AG09319 (cell line): ENCODE measurements at places on chromosomes 2 and 18.

DNA sequence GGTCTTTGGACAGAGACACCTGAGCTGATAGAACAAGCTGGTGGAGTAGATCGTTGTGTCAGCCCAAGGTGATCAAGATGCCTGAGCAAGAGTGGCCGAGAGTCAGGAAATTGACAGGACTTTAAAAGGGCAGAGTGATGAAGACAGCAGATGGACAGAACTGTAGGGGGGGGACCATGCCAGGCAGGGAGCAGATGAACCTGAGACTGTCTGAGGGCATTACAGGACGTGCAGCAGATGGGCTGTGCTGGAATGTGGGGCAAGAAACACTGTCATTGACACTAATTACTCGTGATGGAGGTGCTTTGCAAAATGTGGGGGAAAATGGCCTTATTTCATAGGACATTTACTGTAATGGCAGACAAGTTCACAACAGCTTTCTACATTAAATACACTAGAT lies 225.0 kb downstream of the THSD7B start:
- no peak for DNase-seq

DNA sequence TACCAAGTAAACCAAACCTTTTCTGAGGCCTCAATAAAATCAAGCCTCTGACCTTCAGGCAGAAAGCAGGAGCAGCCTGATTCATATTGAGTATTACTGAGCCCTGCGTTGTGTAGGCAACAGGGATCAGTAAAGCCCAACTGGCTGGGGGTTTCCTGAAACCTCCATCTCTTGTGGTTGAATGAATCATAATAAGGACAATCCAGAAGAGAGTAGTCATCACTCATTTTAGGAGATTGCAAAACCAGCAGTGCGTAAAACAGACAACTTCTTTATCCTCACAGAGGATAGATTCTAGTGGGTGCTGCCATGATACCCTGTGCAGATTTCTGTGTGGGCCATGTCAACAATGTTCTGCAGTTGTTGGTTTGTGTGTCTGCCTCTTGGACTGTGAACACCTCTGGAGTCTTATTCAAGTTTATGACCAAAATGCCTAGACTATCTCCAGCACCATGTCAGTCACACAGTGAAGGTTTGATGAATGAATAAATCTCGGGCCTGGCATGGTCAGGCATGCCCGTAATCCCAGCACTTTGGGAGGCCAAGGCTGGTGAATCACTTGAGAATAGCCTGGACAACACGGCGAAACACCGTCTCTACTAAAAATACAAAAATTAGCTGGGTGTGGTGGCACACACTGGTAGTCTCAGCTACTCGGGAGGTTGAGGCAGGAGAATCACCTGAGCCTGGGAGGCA lies 51.8 kb upstream of the RAB27B start:
- DNase-seq = peak; percentile 93

DNA sequence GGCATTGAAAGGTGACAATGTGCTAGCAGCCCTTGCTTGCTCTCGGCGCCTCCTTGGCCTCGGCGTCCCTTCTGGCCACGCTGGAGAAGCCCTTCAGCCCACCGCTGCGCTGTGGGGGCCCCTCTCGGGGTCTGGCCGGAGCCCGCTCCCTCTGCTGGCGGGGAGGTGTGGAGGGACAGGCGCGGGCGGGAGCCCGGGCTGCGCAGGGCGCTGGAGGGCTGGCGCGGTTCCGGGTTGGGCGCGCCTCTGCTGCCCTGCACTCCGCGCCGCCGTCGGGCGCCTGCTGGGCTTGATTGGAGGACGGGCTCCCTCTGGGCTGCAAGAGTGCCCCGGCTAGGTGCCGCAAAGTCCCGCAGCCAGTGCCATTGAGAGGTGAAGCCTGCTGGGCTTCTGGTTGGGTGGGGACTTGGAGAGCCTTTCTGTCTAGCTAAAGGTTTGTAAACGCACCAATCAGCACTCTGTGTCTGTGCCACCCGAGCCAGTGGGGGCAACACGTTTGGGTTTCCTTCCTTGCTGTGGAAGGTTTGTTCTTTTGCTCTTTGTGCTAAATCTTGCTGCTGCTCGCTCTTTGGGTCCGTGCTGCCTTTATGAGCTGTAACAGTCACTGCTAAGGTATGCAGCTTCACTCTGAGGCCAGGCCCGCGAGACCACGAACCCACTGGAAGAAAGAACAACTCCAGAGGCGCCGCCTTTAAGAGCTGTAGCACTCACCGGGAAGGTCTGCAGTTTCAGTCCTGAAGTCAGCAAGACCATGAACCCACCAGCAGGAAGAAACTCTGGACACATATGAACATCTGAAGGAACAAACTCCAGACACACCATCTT lies 14.8 kb upstream of the IMP4 start:
- DNase-seq = no peak

GRCh38 chr2:211281430-211282073 lies 725.2 kb downstream of the CPS1 start:
- DNase-seq = no peak

DNA sequence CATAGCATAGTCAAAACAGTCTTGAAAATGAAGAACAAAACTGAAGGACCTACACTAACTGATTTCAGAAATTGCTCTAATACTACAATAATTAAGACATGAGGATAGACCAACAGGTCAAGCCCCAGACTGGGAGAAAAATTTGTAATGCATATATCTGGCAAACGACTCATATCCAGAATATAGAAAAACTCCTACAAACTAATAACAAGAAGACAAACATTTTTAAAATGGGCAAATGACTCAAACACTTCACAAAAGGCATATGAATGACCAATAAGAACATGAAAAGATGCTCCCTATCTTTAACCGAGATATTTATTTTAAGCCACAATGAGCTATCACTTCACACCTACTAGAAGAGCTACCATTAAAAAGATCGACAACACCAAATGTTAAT lies 14.2 kb downstream of the TGFBRAP1 start:
- no peak for DNase-seq

DNA sequence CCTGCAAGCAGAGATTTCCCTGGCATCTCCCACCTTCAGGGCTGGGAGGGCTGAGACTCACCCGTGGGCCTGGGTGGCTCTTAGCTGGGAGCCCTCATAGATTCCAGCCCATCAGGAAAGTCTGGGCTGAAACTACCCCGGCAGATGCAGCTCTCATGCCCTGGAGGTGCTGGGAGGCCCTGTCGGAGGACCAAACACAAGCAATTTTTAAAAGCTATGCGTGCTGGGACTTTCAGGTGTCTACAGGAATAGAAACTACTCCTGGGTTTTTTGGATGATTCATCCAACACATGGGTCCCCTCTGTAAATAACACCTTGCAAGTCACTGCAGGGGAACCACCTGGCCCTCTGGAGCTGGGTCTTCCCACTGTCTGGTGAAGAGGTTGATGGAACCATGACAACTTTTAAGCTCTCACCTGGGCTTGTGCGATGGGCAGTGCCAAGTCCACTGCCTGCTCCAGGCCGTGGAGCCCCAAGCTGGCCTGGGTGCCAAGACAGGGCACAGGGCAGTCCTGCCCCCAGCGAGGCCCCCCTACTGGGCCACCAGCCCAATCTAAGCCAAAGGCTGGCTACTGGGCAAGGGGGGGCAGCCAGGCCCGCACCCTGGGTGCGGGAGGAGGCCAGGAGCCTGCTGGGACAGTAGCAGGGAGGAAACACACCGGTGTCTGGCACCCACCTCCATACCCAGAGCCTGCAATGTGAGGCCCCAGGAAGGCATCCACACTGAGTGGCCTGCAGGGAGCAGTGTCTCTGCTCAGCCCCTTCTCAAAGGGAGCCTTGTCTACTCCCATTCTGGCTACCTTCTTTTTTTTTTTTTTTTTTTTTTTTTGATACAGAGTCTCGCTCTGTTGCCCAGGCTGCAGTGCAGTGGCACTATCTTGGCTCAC lies 1.1 kb upstream of the GPR55 start:
- no peak for DNase-seq

GRCh38 chr2:139885921-139886498 lies 1105.8 kb upstream of the NXPH2 start:
- no peak for DNase-seq

- DNase-seq = no peak
Measured at GRCh38 chr2:165843351-165843750, 49.3 kb upstream of the GALNT3 start.

GRCh38 chr2:219250049-219250781 lies 2.8 kb upstream of the TUBA4B start:
- DNase-seq = no peak

DNA sequence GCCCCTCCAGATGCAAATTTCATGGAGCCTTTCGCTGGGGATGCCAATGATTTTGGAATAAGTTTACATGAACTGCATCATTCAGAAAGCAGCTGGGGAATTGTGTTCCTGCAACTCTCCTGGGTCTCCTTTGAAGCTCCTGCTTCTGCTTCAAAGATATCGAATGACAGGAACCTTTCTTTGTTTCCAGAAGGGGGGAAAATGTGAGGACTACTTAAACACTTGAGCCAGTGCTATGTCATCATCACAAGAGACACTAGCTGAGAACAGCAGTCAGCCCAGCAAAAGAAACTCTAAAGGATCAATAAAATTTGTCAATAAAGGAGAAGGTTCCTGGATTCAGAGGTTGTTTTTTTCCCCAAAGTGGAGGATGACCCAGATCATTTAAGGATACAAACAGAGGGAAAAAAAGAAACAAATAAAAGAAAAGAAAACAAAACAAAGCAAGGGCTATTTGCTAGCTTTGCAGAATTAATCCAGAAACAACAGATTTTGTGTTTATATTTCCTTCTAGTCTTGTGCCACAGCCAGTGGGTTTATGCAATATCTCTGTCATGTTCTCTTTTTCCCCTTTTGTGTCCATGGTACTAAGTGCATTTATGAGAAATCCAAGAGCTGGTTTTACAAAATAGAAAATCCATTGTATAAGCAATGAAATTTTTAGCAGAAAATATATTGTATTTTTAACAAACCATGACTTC lies 463.7 kb downstream of the CDH2 start:
- no peak for DNase-seq

DNA sequence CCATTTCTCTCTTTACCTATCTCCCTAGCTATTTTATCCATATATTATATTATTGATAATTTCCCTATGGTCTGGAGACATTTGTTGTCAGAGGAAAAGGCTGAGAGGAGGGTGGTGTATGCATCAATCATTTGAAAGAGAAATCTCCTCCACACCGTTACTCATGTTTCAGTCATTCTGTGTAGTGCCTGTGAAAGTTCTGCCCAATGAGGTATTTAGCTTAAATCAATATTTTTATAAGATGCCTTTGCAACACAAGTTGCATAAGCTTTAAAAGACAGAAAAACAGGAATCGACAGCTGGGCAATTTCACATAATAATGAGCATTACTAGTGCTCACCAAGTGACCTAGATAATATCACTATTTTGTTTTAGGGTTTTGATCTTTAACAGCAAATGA lies 363.7 kb upstream of the FSIP2 start:
- DNase-seq = no peak

DNA sequence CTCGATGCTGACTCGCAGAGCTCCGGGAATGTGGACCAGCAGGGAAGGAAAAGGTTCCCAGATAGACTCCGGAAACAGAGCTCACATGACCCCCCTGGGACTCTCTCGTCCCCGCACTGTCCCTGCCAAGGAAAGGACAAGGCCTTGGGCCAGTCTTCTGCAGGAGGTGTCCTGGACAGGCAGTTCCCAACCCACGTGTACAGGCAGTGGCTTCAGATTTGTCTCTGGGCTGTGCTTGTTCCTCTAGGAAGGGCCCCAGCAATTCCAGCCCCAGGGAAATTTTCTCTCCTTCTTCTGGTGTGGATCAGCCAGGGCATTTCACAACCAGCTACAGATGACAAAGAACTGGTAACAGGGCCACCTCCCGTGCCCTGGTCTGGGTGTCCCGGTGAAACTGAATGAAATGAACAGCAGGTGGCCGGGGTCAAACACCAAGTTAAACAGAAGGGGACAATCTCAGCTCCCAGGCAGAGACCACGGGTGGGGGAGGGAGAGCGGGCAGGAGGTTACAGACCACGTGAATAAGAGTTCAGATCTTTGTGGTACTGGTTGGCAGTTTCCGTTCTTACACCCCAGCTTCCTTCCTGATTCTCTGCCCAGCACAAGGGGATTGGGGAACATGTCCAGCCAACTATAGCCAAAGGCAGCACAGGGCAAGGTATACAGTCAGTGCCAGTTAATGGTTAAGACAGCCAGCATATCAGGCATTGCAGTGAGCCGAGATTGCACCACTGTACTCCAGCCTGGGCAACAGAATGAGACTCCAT lies 52.2 kb upstream of the CAB39 start:
- no peak for DNase-seq

- DNase-seq = no peak
Measured at GRCh38 chr2:85175369-85176299, 42.4 kb downstream of the TCF7L1 start.

GRCh38 chr2:105287692-105288091 lies 41.8 kb downstream of the TGFBRAP1 start:
- no peak for DNase-seq

DNA sequence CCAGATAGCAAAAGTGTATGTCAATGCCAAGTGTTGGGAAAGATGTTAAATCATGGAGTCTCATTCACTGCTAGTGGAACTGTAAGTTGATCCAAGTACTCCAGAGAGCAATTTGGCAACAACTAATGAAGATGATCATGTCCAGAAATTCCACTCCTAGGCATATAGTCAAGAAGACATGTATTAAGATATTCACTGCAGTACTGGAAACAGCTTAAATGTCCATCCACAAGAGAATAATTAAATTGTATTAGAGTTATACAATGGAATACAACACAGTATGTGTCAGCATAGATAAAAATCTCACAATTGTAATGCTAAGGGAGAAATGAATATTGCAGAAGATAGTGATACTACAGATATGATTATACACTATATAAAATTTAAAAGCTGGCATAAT lies 15.2 kb upstream of the LBH start:
- no peak for DNase-seq

GRCh38 chr2:41859615-41860514 lies 188.0 kb upstream of the PKDCC start:
- DNase-seq = no peak

- no peak for DNase-seq
Measured at GRCh38 chr18:59986139-59986538, 86.3 kb downstream of the PMAIP1 start.

GRCh38 chr2:203688798-203689197 lies 17.6 kb upstream of the CD28 start:
- peak; percentile 43 for DNase-seq

GRCh38 chr18:59870623-59871130 lies 29.1 kb upstream of the PMAIP1 start:
- DNase-seq = no peak

DNA sequence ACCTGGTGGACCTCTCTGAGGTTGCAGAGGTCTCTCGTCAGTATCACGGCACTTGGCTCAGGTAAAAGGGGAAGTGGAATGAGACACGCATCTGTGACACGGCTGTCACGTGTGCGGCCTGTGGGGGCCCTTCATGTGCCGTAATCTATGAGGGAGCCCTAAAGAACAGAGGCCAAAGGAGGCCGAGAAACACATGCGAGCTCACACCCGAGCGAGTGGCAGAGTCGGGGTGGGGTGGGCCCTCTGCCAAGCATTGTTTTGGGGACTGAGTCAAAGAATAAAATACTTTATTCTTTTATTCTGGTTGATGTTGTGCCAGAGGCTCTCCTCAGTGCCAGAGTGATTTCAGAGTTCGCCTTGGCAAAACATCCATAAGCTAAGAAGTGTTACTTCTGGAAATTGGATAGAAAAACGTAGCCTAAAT lies 43.3 kb downstream of the PLB1 start:
- no peak for DNase-seq
